Stomach (tissue), 19 donors: ENCODE measurements at places on chromosomes 12 and 14.

GRCh38 chr14:58731465-58732293 lies 93.9 kb downstream of the DACT1 start:
- no peaks in the 10 kb centered on the region for H3K36me3 ChIP-seq
- H3K27ac ChIP-seq = no peak overlapping the region
- peak; percentile 52 for DNase-seq

DNA sequence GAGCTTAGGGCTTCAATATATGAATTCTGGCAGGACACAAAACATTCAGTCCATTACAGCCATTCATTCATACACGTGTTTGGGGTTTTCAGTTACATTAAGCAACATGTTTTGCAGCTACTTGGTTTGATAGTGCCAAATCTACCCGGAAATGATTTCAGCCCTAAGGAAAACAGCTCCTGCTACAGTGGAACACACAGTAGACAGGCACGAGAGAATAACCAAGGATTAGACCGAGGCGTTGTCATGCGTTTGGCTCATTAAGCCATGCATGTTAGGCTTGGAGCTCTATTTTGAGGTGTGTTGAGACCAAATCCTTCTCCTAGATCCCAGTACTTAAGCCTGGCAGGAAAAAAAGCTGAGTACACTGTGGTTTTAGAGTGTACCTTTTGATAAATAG lies 177.4 kb downstream of the PRKCH start:
- no peaks in the 10 kb centered on the region for H3K36me3 ChIP-seq
- DNase-seq = peak; percentile 42
- H3K4me3 ChIP-seq = no peak overlapping the region
- peaks cover 24% of the 10 kb centered on the region for H3K4me1 ChIP-seq
- no peaks in the 10 kb centered on the region for H3K27me3 ChIP-seq

- peak; percentile 83 for DNase-seq
- no peaks in the 10 kb centered on the region for H3K36me3 ChIP-seq
- no peaks in the 10 kb centered on the region for H3K27me3 ChIP-seq
- H3K27ac ChIP-seq = peak overlapping the region; percentile 61
- peaks cover 56% of the 10 kb centered on the region for H3K4me1 ChIP-seq
Observed at GRCh38 chr14:104724981-104725771, 1.1 kb downstream of the ADSS1 start.

- no peak for DNase-seq
- H3K4me1 ChIP-seq = peaks cover 49% of the 10 kb centered on the region
- H3K36me3 ChIP-seq = no peaks in the 10 kb centered on the region
- H3K4me3 ChIP-seq = no peak overlapping the region
Observed at GRCh38 chr12:88432531-88433490, 147.5 kb downstream of the KITLG start.

DNA sequence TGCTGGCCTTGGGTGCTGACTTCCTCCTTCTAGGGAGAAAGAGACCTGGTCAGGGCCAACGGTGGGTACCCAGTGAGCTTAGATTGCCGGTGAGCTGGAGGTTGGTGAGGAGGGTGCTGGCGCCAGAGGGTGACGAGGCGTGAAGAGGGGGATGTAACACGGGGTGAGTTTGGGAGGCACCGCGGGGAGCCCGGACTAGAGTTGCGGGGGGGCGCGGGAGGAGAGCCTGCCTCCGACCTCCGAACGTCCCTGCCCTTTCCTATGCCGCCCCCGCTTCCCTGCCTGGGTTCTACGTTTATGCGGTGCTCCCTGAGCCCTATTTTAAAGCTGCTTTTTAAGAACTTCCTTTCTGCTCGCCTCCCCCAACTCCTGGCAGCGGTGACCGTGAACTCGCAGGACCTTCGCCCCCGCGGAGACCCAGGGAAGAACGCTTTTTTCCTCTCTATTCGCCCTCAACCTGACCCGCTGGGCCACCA lies 18.6 kb downstream of the OR6S1 start:
- H3K27ac ChIP-seq = no peak overlapping the region
- peaks cover 4% of the 10 kb centered on the region for H3K27me3 ChIP-seq
- H3K4me1 ChIP-seq = peaks cover 50% of the 10 kb centered on the region
- H3K36me3 ChIP-seq = no peaks in the 10 kb centered on the region
- H3K4me3 ChIP-seq = no peak overlapping the region
- no peak for DNase-seq

- no peaks in the 10 kb centered on the region for H3K27me3 ChIP-seq
- no peak overlapping the region for H3K27ac ChIP-seq
- peaks cover 32% of the 10 kb centered on the region for H3K4me1 ChIP-seq
- H3K4me3 ChIP-seq = no peak overlapping the region
- DNase-seq = no peak
Observed at GRCh38 chr14:68135028-68135427, 315.4 kb downstream of the RAD51B start.

GRCh38 chr12:93177208-93178153 lies 200.2 kb upstream of the NUDT4 start:
- H3K4me3 ChIP-seq = no peak overlapping the region
- H3K4me1 ChIP-seq = peaks cover 13% of the 10 kb centered on the region
- no peaks in the 10 kb centered on the region for H3K36me3 ChIP-seq
- no peaks in the 10 kb centered on the region for H3K27me3 ChIP-seq

- H3K36me3 ChIP-seq = no peaks in the 10 kb centered on the region
- no peak overlapping the region for H3K27ac ChIP-seq
- H3K27me3 ChIP-seq = no peaks in the 10 kb centered on the region
- H3K4me1 ChIP-seq = peaks cover 6% of the 10 kb centered on the region
- peak; percentile 22 for DNase-seq
Observed at GRCh38 chr12:18861287-18861858, 123.5 kb downstream of the CAPZA3 start.

- H3K4me1 ChIP-seq = peaks cover 44% of the 10 kb centered on the region
- H3K27me3 ChIP-seq = no peaks in the 10 kb centered on the region
Observed at GRCh38 chr12:15688202-15688736, 100.9 kb downstream of the EPS8 start.

DNA sequence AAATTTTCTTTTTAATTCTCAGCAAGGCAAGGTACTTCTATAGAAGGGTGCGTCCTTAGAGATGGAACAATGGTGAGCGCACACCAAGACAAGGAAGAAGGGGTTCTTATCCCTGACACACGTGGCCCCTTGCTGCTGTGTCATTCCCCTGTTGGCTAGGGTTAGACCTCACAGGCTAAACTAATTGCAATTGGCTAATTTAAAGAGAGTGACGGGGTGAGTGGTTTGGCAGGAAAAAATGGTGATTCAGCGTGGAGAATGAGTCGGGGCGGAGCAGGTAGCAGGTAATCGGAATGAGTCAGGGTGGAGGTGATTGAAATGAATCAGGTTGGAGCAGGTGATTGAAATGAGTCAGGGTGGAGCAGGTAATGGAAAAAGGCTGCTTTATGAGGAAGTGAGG lies 36.3 kb upstream of the HECTD1 start:
- H3K4me1 ChIP-seq = peaks cover 20% of the 10 kb centered on the region
- H3K27me3 ChIP-seq = no peaks in the 10 kb centered on the region
- peak; percentile 90 for DNase-seq
- peak overlapping the region; percentile 74 for H3K27ac ChIP-seq
- H3K36me3 ChIP-seq = no peaks in the 10 kb centered on the region
- no peak overlapping the region for H3K4me3 ChIP-seq

- no peaks in the 10 kb centered on the region for H3K36me3 ChIP-seq
- H3K27me3 ChIP-seq = no peaks in the 10 kb centered on the region
- no peak for DNase-seq
- no peaks in the 10 kb centered on the region for H3K4me1 ChIP-seq
- no peak overlapping the region for H3K27ac ChIP-seq
- no peak overlapping the region for H3K4me3 ChIP-seq
Observed at GRCh38 chr12:79275631-79276030, 411.1 kb downstream of the SYT1 start.

- H3K36me3 ChIP-seq = no peaks in the 10 kb centered on the region
- DNase-seq = no peak
- H3K27me3 ChIP-seq = no peaks in the 10 kb centered on the region
- H3K4me3 ChIP-seq = no peak overlapping the region
- no peak overlapping the region for H3K27ac ChIP-seq
Observed at GRCh38 chr14:94295360-94296180, 2.5 kb upstream of the SERPINA10 start.

DNA sequence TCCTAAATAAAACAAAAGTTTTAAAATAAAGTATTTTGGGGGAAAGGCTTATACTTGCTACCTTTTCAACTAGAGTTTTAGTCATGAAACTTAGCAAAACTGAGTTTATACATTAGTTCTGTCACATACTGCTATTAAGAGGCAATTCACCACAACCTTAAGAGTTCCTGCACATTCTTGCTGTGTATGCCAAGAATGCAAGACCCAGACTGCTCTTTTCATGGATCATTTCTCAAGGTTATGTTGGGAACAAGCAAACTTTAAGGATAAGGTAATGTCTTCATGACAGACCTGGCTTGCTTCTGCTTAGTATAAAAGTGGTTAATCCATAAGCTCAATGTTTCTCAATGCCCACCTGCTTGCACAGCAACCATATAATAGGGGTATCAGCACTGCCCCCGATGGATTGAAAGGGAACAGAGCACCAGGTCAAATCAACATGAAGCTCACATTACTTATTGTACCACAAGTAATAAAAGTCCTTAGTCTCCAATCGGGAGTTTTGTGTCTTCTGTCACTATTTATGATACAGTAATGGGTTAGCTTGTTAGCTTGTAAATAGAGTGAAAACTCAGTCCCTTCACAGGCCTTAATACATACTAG lies 67.6 kb downstream of the KIF21A start:
- H3K4me3 ChIP-seq = no peak overlapping the region
- H3K36me3 ChIP-seq = no peaks in the 10 kb centered on the region
- DNase-seq = no peak
- H3K27ac ChIP-seq = no peak overlapping the region

DNA sequence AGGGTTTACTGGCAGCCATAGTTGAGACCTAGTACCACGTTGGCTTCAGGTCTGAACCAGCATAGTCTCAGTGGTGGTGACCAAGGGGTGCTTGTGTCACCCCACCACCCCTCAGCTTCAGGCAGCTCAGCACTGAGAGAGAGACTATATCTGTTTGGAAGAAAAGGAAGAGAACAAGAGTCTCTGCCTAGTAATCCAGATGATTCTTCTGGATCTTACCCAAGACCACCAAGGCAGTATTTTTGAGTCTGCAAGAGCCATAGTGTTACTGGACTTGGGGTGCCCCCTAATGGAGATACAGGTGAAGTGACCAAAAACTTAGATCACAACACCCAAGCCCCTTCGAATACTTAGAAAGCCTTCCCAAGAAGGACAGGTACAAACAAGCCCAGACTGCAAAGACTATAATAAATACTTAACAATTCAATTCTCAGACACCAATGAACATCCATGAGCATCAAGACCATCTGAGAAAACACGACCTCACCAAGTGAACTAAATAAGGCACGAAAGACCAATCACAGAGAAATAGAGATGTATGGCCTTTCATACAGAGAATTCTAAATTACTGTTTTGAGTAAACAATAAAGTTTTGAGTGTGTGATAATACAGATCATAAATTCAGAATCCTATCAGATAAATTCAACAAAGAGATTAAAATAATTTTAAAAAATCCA lies 107.0 kb downstream of the HELB start:
- no peak overlapping the region for H3K4me3 ChIP-seq
- no peaks in the 10 kb centered on the region for H3K4me1 ChIP-seq
- H3K27me3 ChIP-seq = no peaks in the 10 kb centered on the region
- no peak for DNase-seq

DNA sequence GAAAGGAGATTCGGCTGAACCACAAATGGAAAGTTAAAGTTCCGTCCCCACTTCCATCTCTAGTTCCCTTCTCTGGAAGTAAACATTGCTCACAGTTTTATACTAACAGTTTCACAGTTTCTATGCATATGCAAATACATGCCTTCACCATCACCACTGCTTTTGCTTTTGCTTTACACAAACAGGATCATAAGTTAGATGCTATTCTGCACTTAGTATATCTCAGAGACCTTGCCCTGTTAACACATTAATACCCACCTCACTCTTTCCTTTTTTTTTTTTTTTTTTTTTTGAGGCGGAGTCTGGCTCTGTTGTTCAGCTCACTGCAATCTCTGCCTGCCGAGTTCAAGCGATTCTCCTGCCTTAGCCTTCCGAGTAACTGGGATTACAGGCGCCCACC lies 890 bp downstream of the TEP1 start:
- peaks cover 7% of the 10 kb centered on the region for H3K36me3 ChIP-seq
- H3K27me3 ChIP-seq = no peaks in the 10 kb centered on the region
- peak; percentile 48 for DNase-seq
- H3K4me3 ChIP-seq = peak overlapping the region; percentile 64

- H3K27me3 ChIP-seq = no peaks in the 10 kb centered on the region
- H3K4me3 ChIP-seq = no peak overlapping the region
- peak overlapping the region; percentile 40 for H3K27ac ChIP-seq
Observed at GRCh38 chr14:75725481-75725880, 64.4 kb downstream of the TTLL5 start.

DNA sequence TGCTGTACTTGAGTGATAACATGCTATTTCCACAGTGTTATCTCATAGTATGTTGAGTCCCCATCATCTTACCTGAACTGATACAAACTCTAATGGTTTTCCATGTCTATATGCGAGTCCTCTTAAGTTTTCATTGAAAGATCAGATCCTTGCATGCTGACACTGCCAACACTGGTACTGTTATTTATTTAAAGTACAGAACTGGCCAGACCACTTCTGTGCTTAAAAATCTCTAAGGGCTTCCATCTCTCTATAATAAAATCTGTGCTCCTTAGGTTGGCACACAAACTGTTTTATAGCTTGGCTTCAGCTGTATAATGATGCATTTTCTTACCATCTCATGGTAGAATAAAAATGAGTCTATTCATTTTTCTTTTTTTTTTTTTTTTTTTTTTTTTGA lies 188.1 kb downstream of the ERC1 start:
- H3K4me1 ChIP-seq = peaks cover 7% of the 10 kb centered on the region
- peaks cover 39% of the 10 kb centered on the region for H3K36me3 ChIP-seq
- no peaks in the 10 kb centered on the region for H3K27me3 ChIP-seq
- no peak overlapping the region for H3K27ac ChIP-seq

- no peak overlapping the region for H3K27ac ChIP-seq
- no peak for DNase-seq
- no peaks in the 10 kb centered on the region for H3K4me1 ChIP-seq
- H3K27me3 ChIP-seq = no peaks in the 10 kb centered on the region
- H3K36me3 ChIP-seq = no peaks in the 10 kb centered on the region
Observed at GRCh38 chr12:91316161-91316906, 133.7 kb upstream of the DCN start.

DNA sequence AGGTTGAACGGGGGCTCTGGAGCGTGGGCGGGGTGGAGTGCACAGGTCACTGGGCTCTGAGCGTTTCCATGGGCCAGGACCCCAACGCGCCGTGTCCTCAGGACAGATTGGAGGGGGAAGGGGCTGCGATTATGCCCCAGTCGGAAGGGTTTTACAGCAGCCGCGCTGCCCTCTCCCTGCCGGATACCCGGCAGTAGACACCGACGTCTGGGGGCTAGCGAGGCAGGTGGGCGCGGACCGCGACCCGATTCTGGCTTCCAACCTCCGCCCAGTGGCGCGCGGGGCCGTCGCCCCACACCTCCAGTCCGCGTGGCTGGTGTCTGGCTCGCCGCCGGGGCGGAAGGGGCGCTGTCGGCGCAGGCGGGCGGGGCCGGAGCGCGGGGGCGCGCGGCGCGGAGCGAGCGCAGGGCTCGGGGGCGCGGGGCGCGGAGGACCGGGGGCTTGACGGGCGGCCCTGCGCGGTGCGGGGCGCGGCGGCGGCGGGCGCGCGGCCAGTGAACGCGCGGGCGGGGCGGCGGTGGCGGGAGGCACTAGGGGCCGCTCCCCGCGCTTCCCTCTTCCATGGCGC lies 2.4 kb upstream of the KIF26A start:
- H3K4me1 ChIP-seq = peaks cover 45% of the 10 kb centered on the region
- H3K27ac ChIP-seq = no peak overlapping the region
- H3K36me3 ChIP-seq = no peaks in the 10 kb centered on the region
- peaks cover 99% of the 10 kb centered on the region for H3K27me3 ChIP-seq
- no peak overlapping the region for H3K4me3 ChIP-seq
- no peak for DNase-seq
